Activated naive CD4-positive, alpha-beta T cell (primary cell): ENCODE measurements at places on chromosomes 5 and 9.

GRCh38 chr5:165360366-165360765, 1854.9 kb downstream of the MAT2B start:
- no peak for DNase-seq

DNA sequence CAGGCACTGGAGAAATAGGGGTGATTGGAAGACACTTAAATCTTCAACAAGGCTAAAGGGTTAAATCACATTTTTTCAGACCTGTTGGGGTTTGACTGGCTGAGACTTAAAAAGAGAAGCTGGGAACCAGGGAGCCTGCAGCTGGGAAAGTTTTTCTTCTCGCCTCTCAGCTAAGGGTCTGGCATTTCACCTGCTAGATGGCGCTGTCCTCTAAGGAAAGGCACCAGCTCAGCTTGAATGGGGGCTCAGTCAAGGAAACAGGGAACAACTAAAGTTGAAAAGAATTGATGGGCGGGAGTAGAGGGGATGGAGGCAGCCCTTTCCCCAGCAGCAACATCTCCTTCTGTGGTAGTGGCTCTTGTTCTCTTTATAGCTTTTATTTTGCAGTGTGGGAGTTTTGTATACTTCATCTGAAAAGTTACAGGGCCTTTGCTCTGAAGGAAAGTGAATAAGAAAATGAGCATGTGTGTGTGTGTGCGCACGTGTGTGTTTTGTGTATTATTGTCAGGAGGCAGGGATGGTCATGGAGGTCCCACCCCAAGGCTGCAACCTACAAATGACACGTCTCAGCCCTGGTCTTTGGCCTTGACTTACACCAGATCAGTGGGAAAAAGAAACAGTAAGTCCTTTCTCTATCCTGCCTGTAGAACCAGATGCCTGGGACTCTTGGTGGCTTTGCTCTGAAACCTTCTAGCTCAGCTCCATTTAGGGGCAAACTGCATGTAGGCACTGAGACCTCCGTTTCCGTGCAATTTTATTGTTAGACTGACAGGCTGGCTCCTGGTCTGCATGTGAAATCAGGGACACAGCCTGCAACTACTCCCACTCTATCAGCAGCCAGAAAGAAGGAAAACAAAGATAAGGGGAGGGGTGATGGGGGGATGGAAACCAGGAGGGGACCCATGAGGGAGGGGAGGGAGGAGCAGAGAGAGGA, 316.2 kb upstream of the CLINT1 start:
- DNase-seq = peak; percentile 9

DNA sequence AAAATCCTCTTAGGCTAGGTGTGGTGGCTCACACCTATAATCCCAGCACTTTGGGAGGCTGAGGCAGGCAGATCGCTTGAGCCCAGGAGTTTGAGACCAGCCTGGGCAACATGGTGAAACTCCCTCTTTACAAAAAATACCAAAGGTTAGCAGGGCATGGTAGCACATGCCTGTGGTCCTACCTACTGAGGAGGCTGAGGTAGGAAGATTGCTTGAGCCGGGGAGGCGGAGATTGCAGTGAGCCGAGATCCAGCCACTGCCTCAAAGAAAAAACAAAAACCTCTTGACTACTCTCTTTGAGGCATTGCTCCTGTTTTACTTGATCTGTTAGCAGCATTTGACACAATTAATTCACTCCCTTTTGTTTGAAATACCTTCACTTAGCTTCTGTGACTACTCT, 20.7 kb downstream of the KIF2A start:
- no peak for DNase-seq

DNA sequence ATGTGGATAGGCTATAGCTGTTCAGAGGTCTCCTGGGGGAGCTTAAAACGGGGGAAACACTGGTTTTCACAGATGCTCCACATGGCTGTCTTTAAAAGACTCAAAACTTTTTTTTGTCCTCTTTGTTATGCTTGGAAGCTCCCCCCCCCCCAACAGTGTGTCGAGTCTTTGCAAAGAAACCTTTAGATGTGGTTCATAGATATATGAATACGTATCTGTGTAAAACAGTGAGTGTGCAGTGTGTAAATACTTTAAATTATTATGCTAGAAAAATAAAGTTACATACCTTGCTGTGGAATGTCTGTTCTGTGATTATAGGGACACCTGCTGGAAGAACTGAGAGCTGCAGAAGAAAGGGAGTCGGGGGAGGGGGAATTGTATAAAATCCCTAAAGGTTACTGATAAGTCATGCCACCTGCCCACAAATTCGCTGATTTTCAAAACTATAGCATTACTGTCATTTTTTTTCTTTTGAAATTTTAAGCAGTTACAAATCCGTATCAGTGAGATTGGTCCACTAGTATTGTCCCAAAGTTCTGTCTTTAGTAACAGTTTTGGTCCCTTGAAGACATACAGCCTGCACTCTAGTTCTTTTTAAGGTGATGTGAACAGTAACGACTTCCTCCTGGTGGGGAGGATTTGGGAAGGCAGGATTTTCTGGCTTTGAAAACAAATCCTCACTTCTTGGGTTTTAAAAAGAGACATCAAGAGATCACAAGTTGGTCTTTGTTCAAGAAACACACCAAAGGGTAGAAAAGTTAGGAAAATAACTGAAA, 22.9 kb downstream of the RGMB start:
- no peak for DNase-seq

- no peak for DNase-seq
Observed at GRCh38 chr5:56673171-56673570, 142.2 kb upstream of the MAP3K1 start.

DNA sequence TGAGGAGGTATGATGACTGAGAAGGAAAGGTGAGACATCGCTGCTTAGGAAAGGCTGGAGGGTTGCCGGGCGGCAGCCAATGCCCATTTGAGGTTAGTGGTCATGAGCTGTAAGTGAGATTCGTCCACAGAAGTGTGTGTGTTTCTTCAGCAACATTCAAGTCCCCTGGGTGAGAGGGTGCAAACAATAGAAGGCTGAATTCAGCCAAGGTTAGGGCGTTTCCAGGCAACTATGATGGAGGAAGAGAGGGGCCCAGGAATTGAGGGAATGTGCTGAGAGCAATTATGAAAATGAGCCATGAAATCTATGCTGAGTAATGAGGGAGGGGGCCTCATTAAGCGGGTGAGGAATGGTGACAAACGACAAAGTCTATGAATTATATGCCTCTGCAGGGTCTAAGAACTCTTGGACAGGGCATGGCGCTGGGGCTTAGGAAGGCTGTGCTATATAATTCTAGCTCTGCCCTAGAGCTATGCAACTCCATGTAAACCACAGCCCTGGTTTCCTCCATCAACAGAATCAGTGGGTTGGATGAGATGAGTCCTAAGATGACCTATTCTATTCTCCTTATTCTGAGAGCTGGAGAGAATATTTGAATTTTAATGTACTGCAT, 96.0 kb downstream of the SLIT3 start:
- DNase-seq = no peak

DNA sequence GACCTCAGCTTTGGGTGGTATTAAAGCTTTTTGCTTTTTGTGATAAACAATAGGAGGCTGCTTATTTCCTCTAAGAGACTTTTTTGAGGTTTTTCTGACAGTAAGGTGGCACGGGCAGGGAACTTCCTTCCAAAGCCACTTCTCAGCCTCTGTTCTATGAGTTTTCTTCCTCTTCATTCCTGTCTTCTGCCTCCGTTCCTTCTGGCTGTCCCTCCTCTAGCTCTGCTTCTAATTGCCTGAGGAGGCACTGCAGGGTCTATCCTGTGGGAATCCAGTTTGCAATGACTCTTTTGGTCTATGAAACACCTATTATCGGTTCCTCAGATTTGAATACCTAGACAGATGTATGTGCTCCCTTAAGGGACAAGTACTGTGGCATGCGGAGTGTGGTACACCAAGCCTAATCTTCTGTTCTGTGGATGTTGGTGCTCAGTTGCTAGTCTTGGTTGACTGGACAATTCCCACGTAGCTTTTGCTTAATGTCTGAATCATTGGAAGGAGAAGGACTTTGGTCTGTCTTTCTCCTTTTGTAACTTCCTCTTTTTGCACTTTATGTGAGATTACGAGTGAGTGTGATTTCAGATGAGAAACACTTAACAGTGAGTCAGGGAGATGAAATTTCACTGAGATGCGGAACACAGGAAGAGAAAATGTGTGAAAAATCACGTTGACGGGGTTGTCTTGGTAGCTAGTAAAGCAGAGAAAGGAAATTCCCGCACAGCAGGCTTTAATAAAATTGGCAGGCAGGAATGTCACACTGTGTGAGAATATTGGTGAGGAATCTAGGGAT, 305.2 kb downstream of the EFNA5 start:
- no peak for DNase-seq

- no peak for DNase-seq
Observed at GRCh38 chr9:96612105-96612965, 7.3 kb downstream of the CDC14B start.

DNA sequence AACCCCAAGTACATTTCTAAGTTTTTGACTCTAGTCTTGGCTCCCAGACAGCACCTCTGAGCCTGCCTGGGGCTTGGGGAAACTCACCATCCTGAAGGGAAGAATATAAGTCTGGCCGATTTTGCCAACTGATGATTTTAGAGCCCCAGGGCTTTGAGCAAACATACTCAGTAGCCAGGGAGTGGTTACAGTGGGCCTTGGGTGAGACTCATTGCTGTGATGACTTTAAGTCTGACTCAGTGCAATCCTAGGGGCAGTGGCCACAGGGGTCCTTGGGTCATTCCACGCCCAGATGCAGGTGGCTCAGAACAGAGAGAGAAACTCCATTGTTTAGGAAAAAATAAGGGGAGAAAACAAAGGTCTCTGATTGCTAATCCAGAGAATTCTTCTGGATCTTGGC, 312.0 kb upstream of the EDIL3 start:
- DNase-seq = no peak

- no peak for DNase-seq
Observed at GRCh38 chr9:438066-438465, 223.4 kb downstream of the DOCK8 start.

GRCh38 chr5:107796797-107797196, 126.1 kb upstream of the EFNA5 start:
- no peak for DNase-seq

GRCh38 chr9:121743441-121744001, 92.1 kb downstream of the DAB2IP start:
- DNase-seq = no peak

- DNase-seq = no peak
Observed at GRCh38 chr9:107484117-107484723, 5.3 kb downstream of the KLF4 start.

- no peak for DNase-seq
Observed at GRCh38 chr9:86968258-86968920, 21.1 kb upstream of the GAS1 start.

- no peak for DNase-seq
Observed at GRCh38 chr9:136095070-136096058, at the start of gene NACC2. Gene NACC2 (minus strand): TSS chr9:136095289. CDS start chr9:136050521, 44,768 bp downstream.

DNA sequence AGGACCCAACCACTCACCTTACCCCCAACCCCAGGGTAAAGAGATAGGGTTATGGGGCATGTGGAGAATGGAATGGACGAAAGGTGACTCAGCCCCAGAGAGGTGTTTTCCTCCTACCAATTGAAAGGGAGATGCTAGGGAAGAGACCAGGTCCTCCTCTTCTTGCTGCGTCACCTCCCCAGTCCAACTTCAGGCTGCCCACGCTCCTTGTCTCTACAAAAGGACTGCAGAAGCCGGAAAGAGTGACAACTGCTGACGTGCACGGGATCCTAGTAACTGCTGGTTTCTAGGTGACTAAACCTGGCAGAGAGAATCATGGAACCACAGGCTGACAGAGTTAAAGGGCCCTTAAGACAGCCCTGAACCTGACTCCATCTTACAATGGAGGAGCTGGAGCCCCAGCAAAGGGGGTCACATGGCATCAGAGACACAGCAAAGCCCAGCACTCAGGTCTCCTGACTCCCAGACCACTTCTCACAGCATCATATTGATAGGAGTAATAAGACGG, 2.2 kb downstream of the GPX3 start:
- no peak for DNase-seq

DNA sequence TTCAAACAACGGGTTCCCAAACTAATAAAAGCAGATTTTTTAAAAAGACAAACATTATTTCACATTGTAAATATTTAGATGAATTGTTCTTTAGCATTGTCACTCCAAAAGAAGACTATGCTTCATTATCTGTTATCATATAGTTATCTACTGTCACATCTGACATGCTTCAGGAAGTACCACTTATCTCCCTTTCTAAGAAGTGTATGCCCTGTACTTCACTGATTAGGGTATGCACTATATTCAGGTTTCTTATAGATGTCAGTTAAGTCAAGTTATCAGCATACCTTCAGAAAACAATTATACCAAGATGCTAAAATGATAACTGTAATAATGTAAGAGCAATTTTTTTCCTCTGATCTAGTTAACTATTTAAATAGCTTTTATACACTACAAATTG, 40.4 kb downstream of the LMBRD2 start:
- DNase-seq = no peak

- DNase-seq = no peak
Observed at GRCh38 chr9:69433392-69433791, 108.4 kb downstream of the ENTREP1 start.

DNA sequence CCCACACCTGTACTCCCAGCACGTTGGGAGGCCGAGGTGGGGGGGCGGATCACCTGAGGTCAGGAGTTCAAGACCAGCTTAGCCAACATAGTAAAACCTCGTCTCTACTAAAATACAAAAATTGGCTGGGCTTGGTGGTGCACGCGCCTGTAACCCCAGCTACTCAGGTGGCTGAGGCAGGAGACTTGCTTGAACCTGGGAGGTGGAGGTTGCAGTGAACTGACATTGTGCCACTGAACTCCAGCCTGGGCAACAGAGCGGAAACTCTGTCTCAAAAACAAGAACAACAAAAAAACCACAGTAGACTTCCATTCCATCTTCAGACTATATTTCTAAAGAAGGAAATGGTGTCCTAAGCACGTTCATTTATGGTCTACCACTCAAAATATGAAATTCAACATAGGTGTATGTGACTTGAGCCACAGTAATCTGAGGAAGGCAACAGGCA, 14.2 kb upstream of the SERINC5 start:
- DNase-seq = peak; percentile 6
